Psoas muscle (tissue), 8 donors: ENCODE measurements at places on chromosomes 11 and 22. TPM values are rescaled to one million over a fixed set of nuclear protein-coding genes. Genes with fewer than 3 reads are reported as not detected.

- H3K27me3 ChIP-seq = peaks cover 63% of the 10 kb centered on the region
- no peak overlapping the region for H3K4me3 ChIP-seq
- no peak overlapping the region for H3K27ac ChIP-seq
Measured at GRCh38 chr22:42438293-42438650, 6.1 kb upstream of the NFAM1 start.

DNA sequence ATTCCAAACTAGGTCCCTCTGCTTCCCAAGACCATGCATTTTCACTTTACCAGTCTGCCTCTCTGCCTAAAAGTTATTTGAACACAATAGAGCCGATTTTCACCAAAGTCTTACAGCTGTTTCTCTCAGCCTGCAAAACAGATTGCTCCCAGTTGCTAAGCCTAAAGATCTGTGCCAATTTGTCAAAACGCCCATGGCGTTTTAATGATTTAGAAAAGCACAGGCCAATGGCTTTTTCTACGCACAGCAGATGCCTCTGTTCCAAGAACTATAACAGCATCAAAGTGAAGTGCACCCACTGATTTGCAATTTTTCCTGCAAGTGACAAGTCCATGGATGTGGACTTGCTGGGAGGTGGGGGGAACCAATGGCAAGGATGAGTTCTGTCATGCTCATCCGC, 173.9 kb upstream of the SYN3 start:
- no peak overlapping the region for H3K4me3 ChIP-seq
- no peak for DNase-seq
- no peaks in the 10 kb centered on the region for H3K36me3 ChIP-seq
- H3K4me1 ChIP-seq = no peaks in the 10 kb centered on the region
- H3K27ac ChIP-seq = no peak overlapping the region
- no peaks in the 10 kb centered on the region for H3K27me3 ChIP-seq

DNA sequence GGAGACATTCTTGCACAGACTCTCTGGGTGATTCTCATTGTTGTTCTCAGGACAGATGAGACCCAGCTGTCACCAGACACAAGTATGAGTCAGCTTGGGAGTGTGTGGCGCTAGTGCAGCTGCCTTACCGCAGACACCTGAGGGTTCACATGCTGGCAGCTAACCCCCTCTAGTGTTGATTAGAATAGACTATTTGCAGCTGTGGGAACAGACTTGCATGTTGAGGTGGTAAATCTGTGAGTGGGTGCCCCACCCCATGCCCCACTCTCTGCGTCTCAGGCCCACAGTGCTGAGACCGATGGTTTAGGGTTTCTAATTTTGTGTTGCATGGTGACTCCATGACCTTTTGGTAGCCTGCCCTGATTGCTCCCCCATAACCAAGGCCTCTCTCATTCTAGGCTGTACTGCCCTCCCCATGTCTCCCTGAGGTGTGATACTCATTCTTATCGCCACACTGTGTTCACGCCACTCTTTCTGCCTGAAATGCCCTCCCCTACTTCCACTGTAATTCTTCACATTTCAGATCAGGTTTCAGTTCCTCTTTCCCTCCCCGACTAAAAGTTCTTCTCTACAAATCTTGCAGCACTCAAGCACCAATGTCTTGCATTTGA, 73.7 kb upstream of the KIRREL3 start:
- H3K4me1 ChIP-seq = no peaks in the 10 kb centered on the region
- H3K36me3 ChIP-seq = no peaks in the 10 kb centered on the region
- H3K27ac ChIP-seq = no peak overlapping the region
- no peak overlapping the region for H3K4me3 ChIP-seq

GRCh38 chr11:17846852-17847453, 112.4 kb downstream of the KCNC1 start:
- no peak overlapping the region for H3K4me3 ChIP-seq
- peak overlapping the region; percentile 47 for H3K27ac ChIP-seq
- H3K36me3 ChIP-seq = no peaks in the 10 kb centered on the region

DNA sequence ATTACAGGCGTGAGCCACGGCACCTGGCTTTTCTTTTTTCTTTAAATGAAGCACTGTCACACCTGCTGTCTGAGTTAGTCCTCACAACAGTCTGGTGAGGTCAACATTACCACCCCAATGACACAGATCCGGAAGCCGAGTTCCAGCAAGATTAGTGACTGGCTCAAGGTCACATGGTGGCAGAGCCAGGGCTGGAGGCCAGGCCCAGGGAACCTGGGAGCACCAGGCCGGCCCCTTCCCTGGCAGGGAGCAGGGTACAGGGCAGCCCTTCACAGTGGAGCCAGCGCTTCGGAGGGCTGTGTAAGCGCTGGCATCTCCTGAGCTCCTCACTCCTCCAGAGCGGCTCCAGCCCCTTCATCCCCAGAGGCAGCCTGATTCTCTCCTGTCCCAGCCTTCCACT, 118.7 kb downstream of the ST3GAL4 start:
- H3K27me3 ChIP-seq = no peaks in the 10 kb centered on the region

- H3K36me3 ChIP-seq = no peaks in the 10 kb centered on the region
- H3K4me1 ChIP-seq = peaks cover 7% of the 10 kb centered on the region
- H3K27me3 ChIP-seq = no peaks in the 10 kb centered on the region
- DNase-seq = no peak
- no peak overlapping the region for H3K4me3 ChIP-seq
Measured at GRCh38 chr11:83689144-83689780, 403.1 kb upstream of the CCDC90B start.

DNA sequence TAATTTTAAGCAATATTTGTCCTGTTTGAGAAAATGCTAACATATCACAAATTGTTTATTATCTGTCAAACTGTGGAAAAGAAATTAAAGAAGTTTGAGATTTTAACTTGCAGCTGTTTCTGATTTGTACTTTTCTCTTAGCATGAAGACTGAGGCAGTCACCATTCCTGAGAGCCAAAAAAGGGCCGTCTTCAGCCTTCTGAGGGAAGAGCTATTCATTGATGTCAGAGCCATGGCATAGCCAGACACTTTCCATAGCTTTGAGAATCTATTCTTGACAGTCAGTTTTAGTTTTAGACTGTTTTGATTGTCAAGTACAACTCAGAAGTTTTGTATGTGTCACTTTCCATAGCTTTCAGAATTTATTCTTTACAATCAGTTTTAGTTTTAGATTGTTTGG, 32.1 kb downstream of the YAP1 start:
- peaks cover 71% of the 10 kb centered on the region for H3K4me1 ChIP-seq
- DNase-seq = no peak
- H3K27me3 ChIP-seq = no peaks in the 10 kb centered on the region
- no peaks in the 10 kb centered on the region for H3K36me3 ChIP-seq

DNA sequence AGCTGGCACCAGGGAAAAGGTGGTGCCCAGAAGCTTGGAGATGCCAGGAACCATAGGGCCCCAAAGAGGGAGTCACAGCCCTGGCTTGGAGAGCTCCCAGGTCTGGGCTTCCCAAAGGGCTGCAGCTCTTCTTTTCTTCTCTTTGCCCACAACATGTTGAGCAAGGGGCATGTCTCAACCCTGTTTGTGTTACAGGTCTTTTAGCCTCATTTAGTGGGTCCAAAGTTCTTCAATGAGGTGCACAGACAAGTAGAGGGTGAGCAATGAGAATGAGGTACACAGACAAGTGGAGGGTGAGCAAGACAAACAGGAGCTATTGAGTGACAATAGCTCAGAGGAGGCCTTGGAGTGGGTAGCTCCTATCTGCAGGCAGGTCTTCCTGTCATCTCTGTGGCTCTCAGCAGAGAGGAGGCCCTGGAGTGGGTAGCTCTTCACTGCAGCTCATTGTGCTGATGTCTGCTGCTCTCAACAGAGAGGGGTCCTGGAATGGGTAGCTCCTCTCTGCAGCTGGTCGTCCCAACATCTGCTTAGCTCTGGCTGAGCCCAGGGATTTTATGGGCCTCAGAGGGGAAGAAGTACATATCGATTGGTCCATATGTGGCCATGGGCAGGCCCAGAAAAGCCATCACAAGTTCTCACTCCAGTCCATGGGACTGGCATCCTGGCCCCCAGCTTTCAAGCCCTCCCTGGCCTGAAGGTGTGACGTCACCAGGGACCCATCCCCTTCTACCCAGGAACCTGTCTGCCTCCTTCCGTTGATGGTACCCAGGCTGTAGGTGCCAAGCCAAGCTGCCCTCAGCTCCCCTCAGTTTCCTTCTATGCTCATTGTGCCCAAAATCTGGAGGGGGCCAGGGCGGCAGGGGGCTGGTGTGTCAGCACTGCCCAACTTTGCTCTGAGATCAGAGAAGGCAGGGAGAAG, 34.9 kb downstream of the WBP2NL start:
- H3K4me3 ChIP-seq = no peak overlapping the region
- H3K27me3 ChIP-seq = no peaks in the 10 kb centered on the region
- no peaks in the 10 kb centered on the region for H3K36me3 ChIP-seq
- no peak for DNase-seq
- H3K4me1 ChIP-seq = no peaks in the 10 kb centered on the region

DNA sequence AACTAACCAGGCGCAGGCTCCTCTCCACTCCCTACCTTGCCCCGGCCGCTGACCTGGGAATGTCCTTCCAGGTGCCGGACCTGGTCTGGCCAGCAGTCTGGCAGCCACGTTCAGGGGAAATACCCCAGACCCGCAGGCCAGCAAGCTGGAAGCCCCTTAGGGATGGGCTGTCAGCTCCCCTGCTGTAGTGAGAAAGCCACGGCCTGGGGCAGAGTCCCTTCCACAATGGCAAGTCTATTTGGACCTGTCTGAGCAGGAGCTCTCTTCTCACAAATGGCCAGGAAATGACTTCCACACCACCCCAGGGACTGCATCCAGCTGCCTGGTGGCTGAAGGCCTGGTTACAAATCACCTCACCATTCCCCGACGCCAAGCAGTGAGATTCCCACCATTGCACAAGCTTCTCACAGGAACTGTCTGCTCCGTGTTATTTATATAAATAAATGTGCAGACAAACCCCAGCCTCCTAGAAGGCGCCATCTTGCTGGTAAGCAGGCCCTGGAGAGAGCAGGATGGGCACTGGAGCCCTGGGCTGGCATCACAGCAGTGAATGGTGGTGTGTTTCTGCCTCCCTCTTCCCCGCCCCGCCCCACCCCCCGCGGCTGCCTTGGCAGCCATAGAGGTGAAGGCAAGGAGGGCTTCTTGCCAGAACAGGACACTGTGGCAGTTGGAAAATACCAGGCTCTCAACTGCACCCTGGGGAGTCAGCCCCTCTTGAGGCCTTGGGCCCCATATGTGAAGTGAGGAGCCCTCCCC, 23.7 kb downstream of the RSPH14 start:
- no peaks in the 10 kb centered on the region for H3K27me3 ChIP-seq
- no peaks in the 10 kb centered on the region for H3K4me1 ChIP-seq
- H3K4me3 ChIP-seq = no peak overlapping the region
- no peaks in the 10 kb centered on the region for H3K36me3 ChIP-seq
- peak; percentile 40 for DNase-seq

DNA sequence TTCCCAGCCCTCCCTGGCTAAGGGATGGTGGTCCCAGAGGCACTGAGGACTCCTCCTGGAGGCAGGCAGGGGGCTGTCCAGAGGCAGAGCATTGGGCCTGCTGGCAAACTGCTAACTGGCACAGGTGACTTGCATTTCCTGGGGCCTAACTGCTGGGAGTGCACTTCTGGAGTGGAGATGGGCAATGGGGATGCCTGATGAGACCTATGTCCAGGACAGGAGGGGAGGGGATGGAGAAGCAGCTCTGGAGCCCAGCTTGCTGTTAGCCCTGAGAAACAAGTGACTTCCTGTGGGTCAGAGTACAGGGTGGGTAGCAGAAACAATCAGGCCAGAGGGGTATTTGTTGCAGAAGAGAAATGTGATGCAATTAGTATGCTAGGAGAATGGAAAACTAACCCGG, 253.2 kb downstream of the ST3GAL4 start:
- no peaks in the 10 kb centered on the region for H3K4me1 ChIP-seq
- no peak overlapping the region for H3K27ac ChIP-seq
- no peaks in the 10 kb centered on the region for H3K27me3 ChIP-seq
- no peak overlapping the region for H3K4me3 ChIP-seq
- no peak for DNase-seq
- H3K36me3 ChIP-seq = no peaks in the 10 kb centered on the region

GRCh38 chr11:118448294-118448693, 12.0 kb downstream of the KMT2A start:
- no peaks in the 10 kb centered on the region for H3K27me3 ChIP-seq
- no peak overlapping the region for H3K4me3 ChIP-seq
- no peak for DNase-seq
- no peak overlapping the region for H3K27ac ChIP-seq

DNA sequence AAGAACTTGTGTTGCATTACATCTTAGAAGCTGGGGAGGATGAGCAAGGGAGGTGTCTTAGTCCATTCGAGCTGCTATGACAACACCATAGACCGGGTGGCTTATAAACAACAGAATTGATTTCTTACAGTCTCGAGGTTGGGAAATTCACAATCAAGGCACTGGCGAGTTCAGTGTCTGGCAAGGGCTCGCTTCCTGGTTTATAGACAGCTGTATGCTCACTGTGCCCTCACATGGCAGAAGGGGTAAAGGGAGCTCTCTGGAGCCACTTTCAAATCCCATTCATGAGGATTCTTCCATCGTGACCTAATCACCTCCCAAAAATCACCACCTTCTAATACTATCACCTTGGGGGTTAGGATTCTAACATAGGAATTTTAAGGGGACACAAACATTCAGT, 150.0 kb upstream of the NECTIN1 start:
- no peaks in the 10 kb centered on the region for H3K36me3 ChIP-seq
- H3K27me3 ChIP-seq = no peaks in the 10 kb centered on the region
- H3K4me1 ChIP-seq = no peaks in the 10 kb centered on the region
- H3K27ac ChIP-seq = no peak overlapping the region

DNA sequence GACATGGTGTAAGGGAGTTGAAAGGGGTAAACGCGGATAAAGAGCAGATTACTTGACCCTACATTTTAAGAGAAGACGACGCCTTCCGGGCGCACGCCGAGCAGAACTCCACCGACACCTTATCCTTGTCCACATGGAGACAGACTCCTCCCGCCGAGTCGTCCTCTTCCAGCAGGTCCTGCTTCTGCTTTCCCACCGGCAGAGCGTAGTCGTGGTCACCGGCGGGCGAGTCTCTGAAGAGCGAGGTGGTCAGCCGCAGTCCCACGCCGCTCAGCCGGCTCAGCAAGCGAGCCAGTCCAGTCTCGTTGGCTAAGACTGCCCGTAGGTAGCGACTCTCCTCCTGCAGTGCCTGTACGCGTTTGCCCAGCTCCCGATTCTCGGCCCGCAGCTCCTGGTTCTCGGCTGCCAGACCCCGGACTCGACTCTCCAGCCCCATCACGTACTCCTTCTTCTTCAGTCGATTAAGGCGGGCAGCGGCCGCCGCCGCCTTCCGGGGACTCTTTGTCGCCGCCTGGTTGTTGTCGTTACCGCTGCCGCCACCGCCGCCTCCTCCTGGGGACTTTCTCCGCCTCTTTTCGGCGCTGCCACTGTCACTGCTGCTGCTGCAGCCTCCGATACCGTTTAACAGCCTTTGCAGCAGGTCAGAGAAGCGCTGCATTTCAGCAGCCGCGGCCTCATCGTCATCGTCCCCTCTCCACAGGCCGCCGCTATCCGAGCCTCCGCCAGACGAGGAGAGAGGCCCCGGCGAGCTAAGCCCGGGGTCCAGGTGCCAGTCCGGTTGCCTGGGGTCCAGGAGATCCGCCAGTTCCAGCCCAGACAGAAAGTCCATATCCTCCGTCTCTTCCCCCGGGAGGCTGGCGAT, 945 bp downstream of the CREBZF start:
- no peaks in the 10 kb centered on the region for H3K27me3 ChIP-seq
- H3K4me1 ChIP-seq = peaks cover 36% of the 10 kb centered on the region
- peak overlapping the region; percentile 94 for H3K4me3 ChIP-seq
- no peaks in the 10 kb centered on the region for H3K36me3 ChIP-seq
- H3K27ac ChIP-seq = peak overlapping the region; percentile 98

DDI1 gene
- not detected for total RNA-seq

SLC22A8 gene
- not detected for total RNA-seq

ADAMTS15 gene
- total RNA-seq = 1.6 TPM

TTC38 gene
- total RNA-seq = 11.3 TPM

PLA2G3 gene
- total RNA-seq = not detected

KCNQ1OT1 gene
- total RNA-seq = 0.30 TPM
